T-helper 1 cell (primary cell): ENCODE measurements at places on chromosomes 7 and 10.

DNA sequence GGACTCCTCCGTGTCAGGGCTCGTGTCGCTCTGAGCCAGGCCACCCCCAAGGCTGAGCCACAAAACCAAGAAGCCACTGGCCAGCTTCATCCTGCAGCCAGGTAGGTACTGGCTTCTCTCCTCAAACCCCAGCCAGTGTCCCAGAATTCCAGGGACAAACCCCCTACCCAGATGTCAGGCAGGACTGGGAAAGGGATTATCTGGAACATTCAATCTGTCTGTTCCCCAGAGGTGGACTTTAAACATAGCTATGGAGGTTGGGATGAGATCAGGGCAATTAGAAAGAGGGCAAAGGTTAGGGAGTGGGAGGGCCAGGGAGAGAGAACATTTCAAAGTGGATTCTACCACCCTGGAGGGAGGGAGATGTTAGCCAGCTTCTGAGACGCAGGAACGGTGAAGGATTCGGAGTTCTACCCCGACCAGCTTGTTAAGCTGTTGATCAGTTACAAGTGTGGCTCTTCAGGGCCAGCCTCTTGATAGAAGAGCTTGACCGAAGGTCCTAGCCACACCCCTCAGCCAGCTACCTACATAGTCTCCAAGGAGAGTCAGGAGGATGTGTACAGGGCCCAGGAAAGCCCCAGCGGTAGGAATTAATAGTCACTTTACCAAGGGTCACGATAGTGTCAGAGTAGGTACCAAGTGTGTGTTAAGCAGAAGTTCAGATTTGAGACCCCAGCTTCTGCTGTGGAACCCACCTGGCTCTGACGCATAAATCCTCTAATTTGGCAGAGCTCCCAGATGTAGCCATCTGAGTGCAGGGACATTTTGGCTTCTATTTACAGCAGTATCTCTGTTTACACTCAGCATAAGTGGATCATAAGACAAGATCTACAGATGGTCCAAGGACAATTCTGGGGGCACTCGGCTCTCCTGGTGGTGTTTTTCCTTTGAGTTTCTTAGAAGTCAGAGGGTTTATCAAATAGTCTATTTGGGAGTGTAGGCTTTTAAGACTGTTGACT is at the start of gene PLA2G12B:
TSS of gene PLA2G12B (minus strand) at position 211 of the 959 bp plus-strand sequence. CDS start at position 90, 121 bp downstream.
- no peak for DNase-seq

DNA sequence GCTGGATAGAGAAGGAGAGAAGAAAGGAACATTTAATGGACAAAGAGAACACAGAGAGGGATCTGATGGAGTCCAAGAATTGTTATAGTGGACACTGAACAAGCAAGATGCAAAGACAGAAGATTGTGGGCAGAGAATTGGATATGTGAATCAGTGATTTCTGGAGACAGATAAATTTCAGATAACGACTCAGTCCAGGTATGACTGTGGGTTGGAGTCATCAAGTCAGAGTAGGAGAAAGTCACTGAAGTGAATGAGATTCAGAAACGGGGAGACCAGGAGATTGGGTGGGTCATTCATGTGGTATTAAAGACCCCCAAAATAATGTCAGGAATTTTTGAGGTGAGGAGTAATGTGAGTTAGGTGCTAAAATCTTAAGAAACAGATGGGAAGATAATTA is 23.0 kb downstream of the ASB4 start:
- DNase-seq: no peak

- DNase-seq: no peak
Measured at GRCh38 chr7:608361-608760, 88.7 kb upstream of the PDGFA start.

GRCh38 chr10:60389413-60390025 is at the start of gene ANK3:
Gene ANK3 (minus strand): TSS chr10:60389875. CDS start chr10:60389538, 337 bp downstream.
- DNase-seq: no peak

DNA sequence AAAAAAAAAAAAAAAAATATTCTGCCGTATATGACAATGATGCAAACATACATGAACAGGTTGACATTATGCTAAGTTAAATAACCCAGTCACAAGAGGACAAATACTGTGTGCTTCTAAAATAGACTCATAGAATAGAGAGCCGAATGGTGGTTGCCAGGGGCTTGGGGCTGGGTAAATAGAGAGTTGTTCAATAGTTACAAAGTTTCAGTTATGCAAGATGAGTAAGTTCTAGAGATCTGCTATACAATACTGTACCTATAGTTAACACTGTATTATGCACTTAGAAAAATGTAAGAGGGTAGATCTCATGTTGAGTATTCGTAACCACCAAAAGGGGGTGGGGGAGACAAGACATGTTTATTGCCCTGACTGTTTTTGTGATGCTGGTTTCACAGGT is 77.1 kb upstream of the GNAI1 start:
- no peak for DNase-seq

- DNase-seq: no peak
Measured at GRCh38 chr7:8217200-8218068, 44.5 kb downstream of the ICA1 start.

DNA sequence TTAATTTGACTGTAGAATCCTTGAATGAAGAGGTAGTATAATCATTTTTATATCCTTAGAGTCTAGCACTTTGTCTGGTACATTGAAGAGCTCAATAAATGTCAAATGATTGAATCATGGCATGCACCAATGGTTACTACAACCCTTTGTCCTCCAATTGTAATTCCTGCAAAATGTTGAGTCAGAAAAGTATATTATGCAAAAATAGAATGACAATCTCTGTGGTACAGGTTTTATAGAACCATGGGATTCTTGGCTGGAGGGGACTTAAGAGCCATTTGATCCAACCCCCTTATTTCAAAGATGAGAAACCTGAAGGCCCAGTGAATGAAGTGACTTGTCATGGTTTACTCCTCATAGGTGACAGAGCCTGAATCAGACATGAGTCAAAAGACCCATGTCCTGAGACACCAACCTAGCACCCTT is 30.9 kb upstream of the SMKR1 start:
- DNase-seq: no peak

DNA sequence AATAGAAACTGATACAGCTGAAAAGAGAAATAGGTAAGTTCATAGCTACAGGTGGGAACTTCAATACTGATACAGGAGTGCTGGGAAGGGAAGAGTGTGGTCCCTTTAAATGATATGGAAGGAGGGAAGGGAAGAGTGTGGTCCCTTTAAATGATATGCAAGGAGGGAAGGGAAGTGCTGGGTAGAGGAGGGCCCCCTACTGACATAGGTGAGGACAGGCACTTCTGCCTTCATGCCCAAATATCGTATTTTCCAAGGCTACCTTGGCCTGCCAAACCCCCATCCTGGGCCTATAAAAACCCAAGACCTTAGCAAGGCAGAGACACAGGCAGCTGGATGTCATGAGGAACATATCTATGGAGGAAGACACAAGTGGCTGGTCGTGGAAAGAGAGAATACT is 92.3 kb downstream of the MAGI2 start:
- no peak for DNase-seq

DNA sequence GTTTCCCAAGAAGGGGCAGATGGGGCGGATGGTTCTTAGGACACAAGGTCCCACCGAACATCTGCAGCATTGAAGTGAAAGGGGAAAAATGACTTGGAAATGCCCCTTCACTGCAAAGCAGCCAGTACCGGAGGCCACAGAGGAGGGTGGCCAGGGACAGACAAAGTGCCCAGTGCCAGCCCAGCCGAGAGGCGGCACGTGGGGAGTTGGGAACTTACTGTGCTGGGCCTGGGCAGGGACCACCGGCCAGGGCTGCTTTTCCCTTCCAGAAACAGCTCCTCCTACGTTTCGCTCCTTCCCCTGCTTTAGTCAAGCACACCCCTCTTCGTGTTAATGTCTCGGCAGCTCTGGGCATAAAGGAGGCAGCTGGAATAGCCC is 129.2 kb downstream of the TNS3 start:
- no peak for DNase-seq

GRCh38 chr7:78768859-78769258 is 684.6 kb downstream of the MAGI2 start:
- DNase-seq: no peak

DNA sequence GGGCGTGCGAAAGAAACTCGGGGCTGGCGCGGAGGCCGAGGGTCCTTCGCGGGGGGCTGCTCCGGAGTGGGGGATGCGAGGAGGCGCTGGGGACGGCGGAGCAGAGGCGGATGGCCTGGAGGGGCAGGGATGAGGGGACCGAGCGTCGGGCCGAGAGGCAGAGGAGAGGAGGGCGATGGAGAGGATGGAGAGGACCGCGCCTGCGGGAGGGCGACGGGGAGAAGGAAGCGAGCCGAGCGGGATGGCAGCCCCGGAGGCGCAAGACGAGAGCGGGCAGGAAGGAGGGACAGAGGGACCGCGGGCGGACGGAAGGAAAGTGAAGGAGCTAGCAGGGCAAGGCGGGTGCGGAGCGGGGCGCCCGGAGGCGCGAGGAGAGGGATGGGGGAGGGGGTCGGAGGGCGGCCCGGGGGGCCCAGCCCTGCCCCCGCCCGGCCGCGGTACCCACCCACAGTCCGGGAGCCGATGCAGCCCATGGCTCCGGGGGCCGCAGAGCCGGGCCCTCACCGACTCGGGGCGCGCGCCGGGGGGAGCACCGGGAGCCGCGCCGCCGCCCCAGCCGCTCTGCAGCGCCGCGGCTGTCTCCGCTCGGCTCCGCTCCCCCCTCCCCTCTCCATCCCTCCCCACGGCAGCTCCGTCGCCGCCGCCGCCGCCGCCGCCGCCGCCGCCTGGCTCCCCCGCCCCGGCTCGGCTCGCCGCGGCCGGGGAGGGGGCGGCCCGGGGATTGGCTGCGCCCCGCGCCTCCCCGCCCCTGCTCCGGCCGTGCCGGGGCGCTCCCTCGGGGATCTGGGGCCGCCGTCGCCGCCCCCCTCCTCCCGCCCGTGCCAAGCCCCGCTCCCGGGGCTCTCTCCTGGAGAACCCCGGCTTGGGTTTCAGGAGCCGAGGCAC is at the start of gene FAM131B:
TSS of gene FAM131B (minus strand) at position 583 of the 885 bp plus-strand sequence. CDS start at position 473, 110 bp downstream.
- peak; percentile 24 for DNase-seq

DNA sequence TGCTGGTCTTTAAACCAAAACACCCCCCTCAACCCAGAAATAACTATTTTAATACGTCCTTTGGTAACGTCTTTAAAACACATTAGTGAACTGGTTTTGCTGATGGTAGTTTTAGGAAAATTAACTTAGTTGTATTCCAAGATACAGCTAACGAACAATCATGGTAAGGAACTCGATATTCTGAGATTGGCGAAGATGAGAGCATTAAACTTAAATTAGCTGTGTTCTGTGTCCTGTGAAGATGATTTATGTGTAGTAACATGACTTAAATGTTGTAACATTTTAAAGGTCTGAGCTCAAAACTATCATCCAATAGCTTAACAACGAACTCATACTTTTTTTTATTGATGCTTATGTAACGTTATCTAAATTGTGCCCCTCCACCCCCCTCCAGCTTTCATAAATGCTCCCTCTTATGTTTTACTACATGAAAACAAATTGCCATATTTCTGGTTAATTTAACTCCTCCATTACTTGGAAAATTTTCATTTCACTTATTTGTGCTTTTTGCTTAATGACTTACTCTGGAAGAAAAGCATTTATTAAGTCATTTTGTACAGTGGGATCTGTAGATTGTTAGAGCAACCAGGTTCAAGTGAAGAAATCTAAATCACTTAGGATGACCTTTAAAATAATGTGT is 1.7 kb downstream of the SDK1 start:
- no peak for DNase-seq

GRCh38 chr10:121096617-121097431 is 245.7 kb downstream of the WDR11 start:
- DNase-seq: no peak

GRCh38 chr10:88995156-88995876 is 4.7 kb downstream of the FAS start:
- DNase-seq: no peak

- no peak for DNase-seq
Measured at GRCh38 chr7:100367676-100368613, 5.3 kb upstream of the PILRA start.

DNA sequence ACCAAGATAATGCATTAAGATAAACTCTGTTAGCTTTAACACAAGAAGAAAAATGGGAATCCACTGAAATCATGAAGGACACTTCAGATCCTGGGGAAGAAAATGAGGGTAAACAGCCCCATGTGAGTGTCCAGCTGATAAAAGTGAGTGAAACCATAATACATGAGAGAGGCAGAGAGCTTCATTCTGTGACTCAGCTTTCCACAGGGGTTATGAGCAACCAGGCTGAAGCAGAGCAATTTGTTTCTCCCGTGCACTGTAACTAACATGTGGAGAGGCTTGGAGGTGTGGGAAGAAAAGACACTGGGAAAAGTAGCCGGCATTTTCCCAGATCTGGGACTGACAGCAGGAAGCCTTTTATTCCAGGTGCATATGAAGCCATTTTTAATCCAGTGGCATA is 971.7 kb downstream of the ANKRD7 start:
- DNase-seq: no peak

- DNase-seq: no peak
Measured at GRCh38 chr7:71706597-71706975, 574.6 kb downstream of the GALNT17 start.

- DNase-seq: no peak
Measured at GRCh38 chr7:41351091-41351490, 351.8 kb downstream of the INHBA start.

- DNase-seq: no peak
Measured at GRCh38 chr10:77223526-77224460, 413.8 kb downstream of the KCNMA1 start.

- no peak for DNase-seq
Measured at GRCh38 chr10:46285300-46285699, 1.5 kb upstream of the ANTXRL start.

DNA sequence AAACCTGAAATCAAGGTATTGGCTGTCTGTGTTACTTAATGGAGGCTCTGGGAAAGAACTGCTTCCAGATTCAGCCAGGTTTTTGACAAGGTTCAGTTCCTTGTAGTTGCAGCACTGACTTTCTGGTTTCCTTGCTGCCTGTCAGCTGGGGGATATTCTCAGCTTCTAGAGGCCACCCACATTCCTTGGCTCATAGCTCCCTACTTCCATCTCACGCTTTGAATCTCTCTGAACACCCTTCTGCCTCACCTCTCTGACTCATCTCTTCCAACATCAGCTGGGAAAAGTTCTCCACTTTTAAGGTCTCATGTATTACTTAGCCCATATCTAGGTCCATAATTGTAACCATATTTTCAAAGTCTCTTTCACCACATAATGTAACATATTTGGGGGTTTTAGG is 22.9 kb upstream of the GPR22 start:
- no peak for DNase-seq

DNA sequence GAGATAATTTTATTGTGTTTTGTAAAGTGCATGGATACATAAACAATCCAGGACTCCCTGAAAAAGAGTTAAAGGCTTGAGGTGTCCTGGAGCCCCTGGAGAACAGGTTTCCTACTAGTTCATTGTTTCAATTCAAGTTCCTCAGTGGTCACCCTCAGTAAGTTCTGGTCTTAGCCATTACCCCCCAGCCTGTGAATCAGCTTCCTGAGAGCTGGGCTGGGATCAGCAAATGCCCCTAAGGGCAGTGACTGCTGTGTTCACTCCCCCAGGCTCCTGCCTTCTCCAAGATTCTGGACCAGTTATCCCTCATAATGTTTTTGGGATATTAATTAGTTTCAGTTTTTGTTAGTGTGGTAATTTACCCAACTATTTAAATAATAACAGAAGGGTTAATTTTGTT is 151.6 kb upstream of the PRSS58 start:
- DNase-seq: no peak

GRCh38 chr10:5647507-5648240 is 18.7 kb downstream of the ASB13 start:
- DNase-seq: no peak

GRCh38 chr10:88853155-88853881 is 1.7 kb upstream of the ANKRD22 start:
- no peak for DNase-seq
